ENCODE measurements at places on chromosomes 4 and X.

- no peak for DNase-seq
Measured at GRCh38 chr4:182190306-182190705, 52.9 kb upstream of the TENM3 start.

DNA sequence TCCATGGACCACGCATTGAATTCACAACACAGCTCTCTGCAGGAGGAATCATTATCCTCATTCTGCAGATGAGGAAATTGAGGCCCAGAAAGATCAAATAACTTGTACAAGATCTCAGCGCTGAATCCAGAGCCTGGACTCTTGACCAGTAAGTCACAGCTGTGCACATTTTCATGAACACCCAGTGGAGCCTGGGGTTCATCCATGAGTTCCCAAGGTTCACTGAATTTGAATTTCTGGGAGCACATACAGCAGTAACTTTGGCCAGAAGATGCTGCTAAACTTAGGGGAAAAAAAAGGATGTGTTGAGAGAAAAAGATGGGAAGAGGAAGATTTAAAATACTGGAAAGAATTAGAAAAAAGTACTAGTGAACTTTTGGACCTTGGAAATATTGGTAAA lies 218.7 kb upstream of the PPARGC1A start:
- no peak for DNase-seq

DNA sequence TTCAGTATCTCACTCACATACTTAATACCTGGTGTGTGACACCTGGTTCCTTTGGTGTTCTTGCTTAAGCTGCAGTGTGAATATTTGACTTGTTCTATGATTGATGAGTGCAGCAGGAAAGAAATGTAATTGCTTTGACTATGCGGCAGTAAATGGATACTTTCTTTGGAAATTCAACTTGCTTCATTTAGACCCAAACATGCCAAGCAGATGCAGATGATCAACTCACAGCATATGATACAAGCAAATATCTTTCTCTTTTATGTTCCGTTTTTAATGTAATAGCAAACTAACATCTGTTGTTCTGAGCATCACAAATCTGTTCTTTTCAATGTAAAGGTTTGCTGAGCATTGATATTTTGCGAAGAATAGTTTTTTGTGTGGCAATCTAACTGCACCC lies 549.5 kb downstream of the C4orf33 start:
- no peak for DNase-seq

- DNase-seq = no peak
Measured at GRCh38 chrX:78321809-78322208, 5.6 kb downstream of the CYSLTR1 start.

DNA sequence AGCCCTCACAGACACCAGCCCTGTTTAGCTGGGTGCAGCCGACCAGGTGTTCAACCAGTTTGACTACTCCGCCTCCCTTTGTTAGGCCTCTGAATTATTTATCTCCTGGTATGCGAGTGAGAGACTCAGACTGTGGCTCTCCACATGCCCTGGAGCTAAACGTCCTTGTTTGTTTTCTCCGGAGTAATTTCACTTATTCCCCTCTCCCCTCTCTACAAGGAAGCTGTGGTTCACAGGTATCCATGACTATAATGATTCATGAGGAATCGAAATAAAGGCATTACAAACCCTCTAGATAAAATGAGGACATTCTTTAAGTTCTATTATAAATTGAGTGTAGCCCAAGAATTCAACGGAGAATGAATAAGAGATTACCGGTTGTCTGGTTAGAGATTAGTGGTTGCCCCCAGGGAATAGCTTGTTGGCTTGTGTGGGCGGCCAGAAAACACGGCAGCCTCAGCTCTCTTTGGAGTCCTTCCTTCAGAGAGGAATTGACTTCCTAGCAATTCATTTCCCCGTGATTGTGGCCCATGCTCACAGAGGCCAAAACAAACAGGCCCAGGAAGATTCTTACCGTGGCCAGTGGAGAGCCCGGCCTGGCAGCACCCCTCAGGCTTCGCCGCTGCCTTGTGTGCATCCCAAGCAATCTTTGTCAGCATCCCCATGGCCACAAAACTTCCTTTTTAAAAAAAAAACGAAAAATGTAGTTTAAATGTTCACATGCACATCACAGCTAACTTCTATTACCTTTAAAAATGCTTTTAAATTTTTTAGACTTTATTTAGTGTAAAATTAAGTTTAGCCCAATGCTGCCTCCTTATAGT lies 60.2 kb upstream of the CBR4 start:
- DNase-seq = no peak

DNA sequence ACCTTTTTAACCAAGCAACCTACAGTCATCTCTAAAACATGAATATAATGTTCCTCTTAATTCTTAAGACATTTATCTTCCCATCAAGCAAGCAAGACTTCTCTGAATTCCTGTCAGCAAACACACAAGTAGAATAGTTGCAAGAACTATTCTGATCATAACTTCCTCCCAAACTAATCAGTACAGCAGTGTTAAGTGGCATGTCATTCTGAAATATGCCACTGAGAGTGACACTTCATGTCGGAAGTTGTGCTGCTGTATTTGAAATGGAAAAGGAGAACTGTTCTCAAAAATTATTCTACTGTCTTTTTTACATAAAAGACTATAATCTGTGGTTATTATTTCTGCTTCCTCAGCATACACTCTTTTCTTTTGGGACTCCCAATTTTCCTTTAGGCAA lies 546.6 kb downstream of the PCDH18 start:
- no peak for DNase-seq

- no peak for DNase-seq
Measured at GRCh38 chr4:43682551-43682950, 766.1 kb downstream of the KCTD8 start.

GRCh38 chrX:45811326-45811725 lies 610.6 kb upstream of the DIPK2B start:
- DNase-seq = no peak

DNA sequence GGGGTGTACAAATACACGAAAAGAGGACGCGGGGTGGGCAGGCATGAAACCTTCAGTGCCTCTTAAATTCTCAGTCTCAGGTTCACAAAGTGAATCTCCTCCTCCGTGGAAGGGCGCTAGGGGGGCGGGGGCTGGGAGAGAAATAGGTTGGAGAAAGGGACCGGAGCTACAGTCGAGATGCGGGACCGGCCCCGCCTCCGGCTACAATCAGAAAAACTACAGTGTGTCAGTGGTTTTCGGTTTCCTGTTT lies 3.4 kb downstream of the MAML3 start:
- DNase-seq = peak; percentile 60

- DNase-seq = no peak
Measured at GRCh38 chr4:31518796-31519250, 798.7 kb downstream of the PCDH7 start.

- no peak for DNase-seq
Measured at GRCh38 chrX:110384490-110384889, 25.8 kb downstream of the RTL9 start.

DNA sequence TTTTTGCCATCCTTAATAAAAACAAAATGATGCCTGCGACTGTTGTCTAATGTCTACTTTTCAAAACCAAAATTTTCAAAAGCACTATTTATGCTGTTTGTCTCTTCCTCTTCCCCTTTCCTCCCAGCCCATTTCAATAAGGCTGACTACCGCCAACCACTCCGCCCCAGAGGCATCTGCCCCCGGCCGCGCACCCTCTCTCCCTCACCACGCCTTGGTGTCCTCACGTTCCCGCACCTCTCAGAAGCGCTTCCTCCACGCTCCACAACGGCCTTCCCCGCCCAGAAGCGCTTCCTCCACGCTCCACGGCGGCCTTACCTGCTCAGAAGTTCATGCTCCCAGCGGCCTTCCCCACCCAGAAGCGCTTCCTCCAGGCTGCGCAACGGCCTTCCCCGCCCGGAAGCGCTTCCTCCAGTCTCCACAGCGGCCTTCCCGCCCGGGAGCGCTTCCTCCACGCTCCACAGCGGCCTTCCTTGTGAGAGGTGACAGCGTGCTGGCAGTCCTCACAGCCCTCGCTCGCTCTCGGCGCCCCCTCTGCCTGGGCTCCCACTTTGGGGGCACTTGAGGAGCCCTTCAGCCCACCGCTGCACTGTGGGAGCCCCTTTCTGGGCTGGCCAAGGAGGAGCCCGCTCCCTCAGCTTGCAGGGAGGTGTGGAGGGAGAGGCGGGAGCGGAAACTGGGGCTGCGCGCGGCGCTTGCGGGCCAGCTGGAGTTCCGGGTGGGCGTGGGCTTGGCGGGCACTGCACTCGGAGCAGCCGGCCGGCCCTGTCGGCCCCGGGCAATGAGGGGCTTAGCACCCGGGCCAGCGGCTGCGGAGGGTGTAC lies 490.4 kb upstream of the ZFP42 start:
- no peak for DNase-seq

DNA sequence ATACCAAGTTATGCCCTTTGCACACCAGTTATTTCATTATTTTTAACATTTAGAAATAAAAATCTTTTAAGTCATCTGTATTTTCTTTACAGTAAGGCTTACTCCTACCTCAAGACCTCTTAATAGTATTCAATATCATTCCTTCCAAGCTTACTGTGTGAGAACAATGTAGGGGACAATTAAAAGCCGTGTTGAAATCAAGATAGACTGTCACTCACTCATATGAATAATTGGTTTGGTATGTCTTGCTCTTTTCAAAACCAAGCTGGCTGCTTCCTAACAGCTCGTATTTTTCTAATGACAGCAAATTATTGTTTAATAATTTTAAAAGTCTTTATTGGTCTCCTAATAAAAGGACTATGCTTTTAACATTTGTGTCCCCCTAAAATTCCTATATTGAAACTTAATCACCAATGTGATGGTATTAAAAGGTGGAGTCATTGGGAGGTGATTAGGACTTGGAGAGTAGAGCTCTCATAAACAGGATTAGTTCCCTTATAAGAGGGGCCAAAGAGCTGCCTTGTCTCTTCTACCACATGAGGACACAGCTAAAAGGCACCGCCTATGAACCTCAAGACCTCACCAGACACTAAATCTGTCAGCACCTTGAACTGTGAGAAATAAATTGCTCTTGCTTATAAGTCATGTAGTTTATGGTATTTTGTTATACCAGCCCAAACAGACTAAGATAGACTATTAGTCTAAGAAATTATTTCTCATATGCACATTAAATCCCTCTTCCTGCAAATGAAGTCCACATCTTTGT lies 4.1 kb downstream of the ABCB7 start:
- DNase-seq = no peak

GRCh38 chr4:142130666-142131065 lies 494.3 kb downstream of the IL15 start:
- DNase-seq = no peak

DNA sequence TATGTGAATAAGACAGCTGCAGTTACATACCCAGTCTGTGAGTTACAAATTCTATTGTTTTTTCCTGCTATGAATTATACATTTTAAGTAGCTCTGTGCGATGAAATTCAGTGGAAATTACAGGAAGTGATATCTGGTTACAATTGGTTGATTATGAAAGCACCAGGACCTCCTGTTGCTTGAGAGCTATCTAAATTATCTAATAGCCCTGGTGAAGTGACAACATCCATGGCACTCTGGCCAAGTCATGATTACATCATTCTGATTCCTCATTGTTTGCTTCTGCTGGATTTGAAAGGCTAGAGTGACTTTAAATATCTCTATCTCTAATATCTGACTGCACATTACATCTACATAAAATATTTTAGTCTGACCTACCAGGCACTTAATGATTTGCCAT lies 515.0 kb downstream of the CFAP47 start:
- DNase-seq = no peak

DNA sequence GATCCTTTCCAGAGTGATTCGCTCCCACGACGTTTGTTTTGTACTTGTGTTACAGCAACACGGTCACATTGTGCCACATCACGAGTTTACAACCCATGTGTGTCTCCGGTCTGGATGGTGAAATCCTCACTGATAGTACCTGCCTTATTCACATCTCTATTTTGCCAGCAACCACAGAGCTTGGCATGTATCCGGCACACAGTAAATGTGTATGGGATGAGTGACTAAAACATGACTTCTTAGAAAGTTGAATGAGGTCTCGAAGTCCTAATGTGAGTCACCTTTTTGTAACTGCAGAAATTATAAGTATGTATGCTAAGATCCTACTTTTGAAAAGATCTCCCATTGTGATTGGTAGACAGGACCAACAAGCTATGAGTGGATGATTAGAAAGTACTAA lies 7.5 kb downstream of the STOX2 start:
- DNase-seq = no peak

GRCh38 chrX:35292522-35292921 lies 349.9 kb downstream of the FAM47B start:
- no peak for DNase-seq

DNA sequence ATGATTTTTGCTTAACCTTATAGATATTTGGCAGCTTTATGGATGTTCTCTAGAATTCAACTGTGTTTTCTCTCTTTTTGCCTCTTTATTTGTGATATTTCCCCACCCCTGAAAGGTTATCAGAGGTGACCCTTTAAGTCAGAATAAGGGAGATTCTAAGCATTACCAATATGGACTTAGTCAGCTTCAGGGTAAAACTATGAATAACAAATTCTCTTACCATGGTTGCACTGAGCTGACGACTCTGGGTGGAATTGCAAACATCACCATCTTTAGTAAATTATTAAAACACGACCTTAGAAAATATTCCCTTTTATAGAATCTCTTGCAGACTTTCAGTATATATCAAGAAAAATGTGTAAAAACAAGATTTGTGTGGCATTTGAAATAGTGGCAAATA lies 21.6 kb downstream of the TRPC3 start:
- DNase-seq = no peak

GRCh38 chr4:110640576-110640975 lies 17.7 kb upstream of the PITX2 start:
- no peak for DNase-seq

GRCh38 chr4:85783483-85783882 lies 308.5 kb downstream of the ARHGAP24 start:
- DNase-seq = no peak

DNA sequence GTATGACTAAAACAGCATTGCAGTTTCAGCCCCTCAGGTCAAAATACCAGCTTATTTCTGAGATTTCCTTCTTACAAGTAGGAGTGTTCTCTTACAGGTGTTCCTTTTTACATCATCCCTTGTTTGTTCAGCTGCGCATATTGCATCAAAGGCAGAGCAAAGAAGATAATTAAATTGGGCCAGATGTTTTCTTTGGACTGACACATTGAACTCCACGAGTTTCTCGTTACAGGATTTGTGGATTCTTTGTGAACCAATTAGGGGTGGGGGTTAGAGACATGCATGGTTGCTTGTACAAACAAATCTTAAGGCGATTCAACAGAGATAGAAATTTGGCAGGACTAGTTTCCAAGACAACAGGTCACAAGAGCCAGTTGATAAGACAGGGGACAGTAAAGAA lies 95.7 kb downstream of the SPANXN4 start:
- no peak for DNase-seq

- DNase-seq = no peak
Measured at GRCh38 chr4:138392751-138393308, 150.7 kb upstream of the SLC7A11 start.

- no peak for DNase-seq
Measured at GRCh38 chr4:72063726-72064125, 31.9 kb downstream of the NPFFR2 start.
